ENCODE measurements at places on chromosomes 5 and 9. TPM values are rescaled to one million over a fixed set of nuclear protein-coding genes. Genes with fewer than 3 reads are reported as not detected.

The ARID3C gene
- total RNA-seq = 0.07 TPM

The BAAT gene
- total RNA-seq = 0.04 TPM

The PCDHA1 gene
- total RNA-seq = not detected

The SLC22A5 gene
- 14.7 TPM for total RNA-seq

The ADRB2 gene
- total RNA-seq = 36.9 TPM

The TMOD1 gene
- not detected for total RNA-seq

The DMRT3 gene
- total RNA-seq = not detected

The PCA3 gene
- not detected for total RNA-seq

The STC2 gene
- 10.2 TPM for total RNA-seq

The SLC34A3 gene
- not detected for total RNA-seq

All from foreskin keratinocyte (primary cell).